Stimulated activated naive B cell treated with anti-CD40 and anti-IgM and Interleukin-4, amounts not matched to agents 10 μg/mL and 1 μg/mL and 100 μg/mL, for 72 hours (primary cell): ENCODE measurements at places on chromosomes 1 and 21.

DNA sequence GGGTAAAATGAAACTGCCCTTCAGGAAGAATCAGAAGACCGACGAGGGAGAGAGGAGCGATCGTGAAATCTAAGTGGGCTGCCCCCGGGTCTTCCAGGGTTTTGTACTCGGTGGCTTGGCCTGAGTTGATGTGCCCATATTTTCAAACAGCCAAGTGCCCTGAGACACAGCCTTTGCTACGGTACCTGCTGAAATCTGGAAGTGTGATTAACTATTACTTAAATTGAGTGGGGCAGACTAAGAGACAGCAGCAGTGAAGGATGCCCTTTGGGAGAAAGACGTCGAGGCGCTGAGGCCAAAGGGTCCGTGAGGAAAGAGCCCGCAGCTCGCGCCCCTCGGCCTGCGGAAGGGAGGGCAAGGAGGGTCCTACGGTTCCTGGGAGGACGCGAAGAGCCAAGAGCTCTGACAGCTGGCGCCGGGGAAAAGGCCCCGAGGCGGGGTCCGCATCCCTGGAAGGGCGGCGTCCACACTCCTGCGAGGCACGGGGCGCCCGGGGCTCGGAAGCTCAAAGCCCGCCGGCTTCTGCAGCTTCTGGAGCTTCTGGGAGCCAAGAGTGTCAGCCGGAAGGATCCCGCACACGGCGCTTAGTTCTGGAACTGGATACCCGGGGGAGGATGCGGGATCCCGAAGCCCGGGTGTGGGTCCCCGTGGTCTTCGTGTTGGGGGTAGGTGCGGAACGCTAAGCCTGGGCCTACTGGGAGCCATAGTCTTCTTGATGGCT lies 15.4 kb upstream of the RNU1-4 start:
- H3K27ac ChIP-seq, result no peak overlapping the region
- peaks cover under 1% of the 10 kb centered on the region for H3K4me1 ChIP-seq
- DNase-seq, result no peak
- H3K36me3 ChIP-seq, result no peaks in the 10 kb centered on the region
- H3K4me3 ChIP-seq, result no peak overlapping the region

DNA sequence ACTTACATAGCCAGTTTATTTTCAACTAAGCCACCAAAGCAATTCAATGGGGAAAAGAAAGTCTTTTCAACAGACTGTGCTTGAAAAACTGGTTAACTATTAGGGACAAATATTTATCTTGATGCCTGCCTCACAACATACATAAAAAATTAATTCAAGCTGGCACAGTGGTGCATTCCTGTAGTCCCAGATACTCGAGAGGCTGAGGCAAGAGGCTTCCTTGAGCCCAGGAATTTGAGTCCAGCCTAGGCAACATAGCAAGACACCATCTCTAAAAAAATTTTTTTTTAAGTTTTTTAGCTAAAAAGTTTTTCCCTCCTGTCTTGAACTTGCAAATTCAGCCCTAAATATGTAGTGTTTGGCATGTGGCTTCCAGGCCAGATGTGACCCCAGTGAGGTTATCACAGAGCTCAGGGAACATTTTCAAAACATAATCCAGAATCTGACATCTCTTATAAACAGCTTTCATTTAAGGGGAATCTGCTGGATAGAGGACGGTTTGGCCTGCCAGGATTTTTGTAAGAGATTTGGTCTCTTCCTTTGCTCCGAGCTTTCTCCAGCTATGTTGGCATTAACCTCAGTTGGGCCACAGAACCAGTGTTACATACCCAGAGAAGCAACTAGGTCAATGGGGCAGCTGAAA lies 46.4 kb downstream of the COL6A1 start:
- H3K4me1 ChIP-seq, result no peaks in the 10 kb centered on the region
- peak overlapping the region; percentile 37 for H3K27ac ChIP-seq
- peaks cover 22% of the 10 kb centered on the region for H3K27me3 ChIP-seq
- no peak for DNase-seq

- no peaks in the 10 kb centered on the region for H3K36me3 ChIP-seq
- DNase-seq, result no peak
- no peak overlapping the region for H3K27ac ChIP-seq
- no peaks in the 10 kb centered on the region for H3K27me3 ChIP-seq
- no peak overlapping the region for H3K4me3 ChIP-seq
Measured at GRCh38 chr1:206891412-206891811, 5.8 kb upstream of the IL24 start.

GRCh38 chr1:167938080-167938636 lies 1.3 kb upstream of the MPC2 start:
- no peak for DNase-seq
- H3K27ac ChIP-seq, result peak overlapping the region; percentile 84
- H3K4me3 ChIP-seq, result peak overlapping the region; percentile 96
- peaks cover 4% of the 10 kb centered on the region for H3K36me3 ChIP-seq
- H3K27me3 ChIP-seq, result no peaks in the 10 kb centered on the region

DNA sequence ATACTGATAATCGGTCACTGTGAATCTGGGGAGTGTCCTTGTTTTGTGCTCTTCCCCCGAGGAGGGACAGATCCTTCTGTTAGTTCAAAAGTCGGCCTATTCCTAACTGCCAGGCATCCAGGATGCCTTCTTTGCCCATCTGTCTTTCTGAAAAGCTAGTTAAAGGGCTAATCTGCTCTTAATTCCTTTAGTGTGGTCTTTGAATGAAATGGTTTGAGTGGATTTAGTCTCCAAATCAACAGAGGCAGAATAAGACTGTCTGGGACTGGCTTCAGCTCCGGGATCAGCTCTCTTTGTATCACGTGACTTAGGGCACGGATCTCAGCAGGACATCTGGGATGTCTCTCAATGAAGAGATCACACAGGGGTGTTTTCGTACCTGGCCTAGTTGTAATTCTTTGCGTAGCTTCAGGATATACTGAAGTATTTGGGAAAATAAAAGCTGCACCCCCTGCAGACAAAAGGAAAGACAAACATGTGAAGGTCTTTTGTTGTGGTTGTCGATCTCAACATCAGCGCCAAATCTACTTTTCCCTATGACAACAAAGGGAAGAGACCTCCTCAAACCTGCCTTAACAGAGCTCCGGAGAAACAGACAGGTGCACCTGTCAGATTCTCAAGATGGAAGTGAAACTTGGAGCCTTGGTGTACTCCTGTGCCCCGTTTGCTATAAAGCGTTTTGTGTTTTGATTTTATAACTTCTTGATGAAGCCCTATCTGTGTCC lies 97.9 kb downstream of the ERG start:
- H3K4me1 ChIP-seq, result no peaks in the 10 kb centered on the region
- H3K4me3 ChIP-seq, result no peak overlapping the region
- peaks cover 4% of the 10 kb centered on the region for H3K27me3 ChIP-seq
- no peaks in the 10 kb centered on the region for H3K36me3 ChIP-seq
- H3K27ac ChIP-seq, result no peak overlapping the region

- no peaks in the 10 kb centered on the region for H3K27me3 ChIP-seq
- H3K4me1 ChIP-seq, result peaks cover 30% of the 10 kb centered on the region
- H3K36me3 ChIP-seq, result no peaks in the 10 kb centered on the region
- no peak overlapping the region for H3K27ac ChIP-seq
- H3K4me3 ChIP-seq, result no peak overlapping the region
Measured at GRCh38 chr21:31781737-31782136, 49.8 kb upstream of the SCAF4 start.

GRCh38 chr1:4176841-4177240 lies 276.8 kb upstream of the C1orf174 start:
- H3K4me1 ChIP-seq, result no peaks in the 10 kb centered on the region
- peaks cover 19% of the 10 kb centered on the region for H3K27me3 ChIP-seq
- no peak overlapping the region for H3K4me3 ChIP-seq
- DNase-seq, result no peak
- H3K27ac ChIP-seq, result no peak overlapping the region

GRCh38 chr1:151477066-151477465 lies 17.8 kb upstream of the POGZ start:
- H3K4me3 ChIP-seq, result no peak overlapping the region
- no peak overlapping the region for H3K27ac ChIP-seq
- H3K36me3 ChIP-seq, result no peaks in the 10 kb centered on the region

- peaks cover 78% of the 10 kb centered on the region for H3K4me1 ChIP-seq
- no peaks in the 10 kb centered on the region for H3K27me3 ChIP-seq
- peak overlapping the region; percentile 97 for H3K27ac ChIP-seq
- peaks cover 52% of the 10 kb centered on the region for H3K36me3 ChIP-seq
- H3K4me3 ChIP-seq, result peak overlapping the region; percentile 99
Measured at GRCh38 chr1:157137408-157138219, 581 bp downstream of the ETV3 start.

DNA sequence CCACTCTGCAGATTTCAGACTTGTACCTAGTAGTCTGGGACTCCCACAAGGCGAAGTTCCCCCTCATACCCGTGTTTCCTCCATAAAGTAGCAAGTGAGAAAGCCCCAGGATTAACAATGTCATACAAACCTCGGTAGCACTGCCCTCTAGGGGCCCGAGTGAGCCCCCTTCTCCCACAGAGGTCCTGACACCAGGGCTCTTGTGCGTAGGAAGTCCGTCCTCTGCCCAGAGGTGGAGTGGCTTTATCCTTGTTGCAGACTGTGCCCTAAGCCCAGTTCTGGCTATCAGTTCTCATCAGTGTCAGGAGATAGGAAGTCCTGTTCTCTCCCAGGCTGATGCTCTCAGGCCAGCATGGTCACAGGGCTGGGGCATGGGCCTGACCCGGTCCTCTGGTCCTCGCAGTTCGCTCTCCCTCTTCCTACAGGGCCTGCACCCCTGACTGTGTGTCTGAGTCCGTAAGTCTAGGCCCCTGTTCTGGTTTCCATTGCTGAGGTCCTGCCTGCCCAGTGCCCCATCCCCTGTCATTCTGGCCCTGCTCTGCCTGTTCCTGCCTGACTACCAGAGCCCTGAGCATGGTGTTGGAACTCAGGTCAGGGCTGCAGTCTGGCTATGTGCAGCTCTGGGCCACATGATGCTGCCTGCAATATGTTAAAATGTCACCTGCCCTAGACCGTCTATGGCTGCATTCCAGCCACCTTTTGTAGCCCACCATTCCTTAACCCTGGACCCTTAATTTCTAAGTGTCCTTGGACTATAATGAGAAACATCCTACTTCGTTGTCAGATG lies 285.6 kb downstream of the ASTN1 start:
- no peak overlapping the region for H3K27ac ChIP-seq
- no peak for DNase-seq
- H3K36me3 ChIP-seq, result no peaks in the 10 kb centered on the region
